HepG2 (cell line): ENCODE measurements at places on chromosomes 11 and 22. TPM values are rescaled to one million over a fixed set of nuclear protein-coding genes. Genes with fewer than 3 reads are reported as not detected.

DNA sequence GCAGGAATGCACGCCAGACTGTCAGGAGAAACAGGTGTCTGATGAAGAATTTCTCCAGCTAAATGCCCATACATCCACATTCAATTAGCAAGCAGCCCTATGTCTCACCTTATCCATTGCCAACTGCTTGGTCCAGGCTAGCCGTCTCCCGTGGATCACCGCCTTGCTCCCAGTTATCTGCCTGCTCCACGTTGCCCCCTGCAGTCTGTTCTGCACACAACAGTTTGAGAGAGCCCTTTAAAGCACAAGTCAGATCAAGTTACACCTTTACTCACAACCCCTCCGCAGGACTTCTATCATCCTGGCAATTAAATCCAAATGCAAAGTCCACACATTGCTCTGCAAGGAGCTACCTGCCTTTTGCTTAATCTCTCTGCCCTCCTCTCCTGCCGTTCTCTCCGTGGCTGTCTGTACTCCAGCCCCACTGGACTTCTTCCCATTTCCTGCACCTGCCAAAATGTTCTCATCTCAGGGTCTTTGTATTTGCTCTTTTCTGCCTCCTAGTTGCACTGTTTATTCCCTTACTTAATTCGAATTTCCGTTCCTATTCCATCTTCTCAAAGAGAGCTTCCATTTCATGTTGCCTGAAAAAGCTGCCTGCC is 185.3 kb upstream of the LARGE1 start:
- peak; percentile 31 for DNase-seq

DNA sequence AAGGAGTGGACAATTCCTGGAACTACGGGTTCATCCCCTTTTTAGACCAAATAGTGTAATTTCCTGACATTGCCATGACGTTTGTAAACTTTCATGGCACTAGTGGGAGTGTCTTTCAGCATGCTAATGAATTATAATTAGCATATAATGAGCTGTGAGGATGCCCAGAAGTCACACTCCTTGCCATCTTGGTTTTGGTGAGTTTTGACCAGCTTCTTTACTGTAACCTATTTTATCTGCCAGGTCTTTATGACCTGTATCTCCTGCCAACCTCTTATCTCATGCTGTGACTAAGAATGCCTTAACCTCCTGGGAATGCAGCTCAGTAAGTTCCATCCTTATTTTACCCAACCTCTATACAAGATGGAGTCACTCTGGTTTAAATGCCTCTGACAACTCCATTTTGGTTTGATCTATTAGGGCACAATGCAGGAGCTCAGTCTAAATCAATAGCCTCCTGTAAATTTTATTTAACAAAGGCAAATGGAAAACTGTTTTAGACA is 20.7 kb downstream of the OR10A6 start:
- DNase-seq: no peak

DNA sequence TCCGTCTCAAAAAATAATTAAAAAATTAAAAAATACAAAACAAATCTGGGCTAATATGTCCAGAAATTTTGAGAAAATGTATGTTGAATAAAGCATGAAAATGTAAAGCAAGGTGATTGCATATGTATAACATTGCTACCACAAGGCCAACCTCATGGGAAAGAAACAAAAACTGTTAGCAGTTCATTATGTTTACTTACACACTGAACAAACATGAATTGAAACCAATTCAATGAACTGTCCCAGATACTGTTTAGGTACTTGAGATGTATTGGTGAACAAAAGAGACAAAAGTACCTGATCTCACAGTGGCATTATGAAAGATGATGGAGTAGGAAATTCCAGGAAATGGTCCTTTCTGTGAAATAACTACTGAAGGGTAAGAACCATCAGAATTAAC is 43.8 kb upstream of the IGLL5 start:
- DNase-seq: no peak

GRCh38 chr11:26851696-26852095 is 129.8 kb upstream of the SLC5A12 start:
- no peak for DNase-seq

ABCG4 gene
- total RNA-seq: not detected in 2 replicates

LPXN gene
- 0.90 and 1.7 TPM in 2 replicates for total RNA-seq

- DNase-seq: no peak
Measured at GRCh38 chr11:57662893-57663292, 5.0 kb upstream of the ZDHHC5 start.

DNA sequence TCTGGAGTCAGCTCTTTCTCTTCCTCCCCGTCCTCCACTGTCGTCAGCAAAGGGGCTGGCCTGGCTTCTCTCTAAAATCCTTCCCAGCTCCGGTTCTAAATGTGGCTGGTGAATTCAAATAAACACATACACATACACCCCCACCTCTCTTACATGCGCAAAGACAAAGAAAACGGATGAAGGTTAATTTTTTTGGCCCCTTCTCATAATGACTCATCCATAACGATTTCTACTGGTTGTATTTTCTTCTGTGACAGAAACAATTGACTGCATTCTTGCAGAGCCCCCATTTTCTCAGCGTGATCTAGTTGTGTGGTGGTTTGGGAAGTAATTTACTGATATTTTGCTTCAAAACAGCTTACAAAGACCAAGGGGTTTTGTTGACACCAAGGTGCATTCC is 130.0 kb upstream of the NTM start:
- DNase-seq: no peak

GRCh38 chr22:27105142-27106025 is 448.0 kb downstream of the MIAT start:
- no peak for DNase-seq

BRMS1 gene
- 55.7 and 63.1 TPM in 2 replicates for total RNA-seq
